ENCODE measurements at places on chromosomes 3 and 15.

- DNase-seq, result no peak
Measured at GRCh38 chr3:45007091-45007490, 19.0 kb upstream of the CLEC3B start.

DNA sequence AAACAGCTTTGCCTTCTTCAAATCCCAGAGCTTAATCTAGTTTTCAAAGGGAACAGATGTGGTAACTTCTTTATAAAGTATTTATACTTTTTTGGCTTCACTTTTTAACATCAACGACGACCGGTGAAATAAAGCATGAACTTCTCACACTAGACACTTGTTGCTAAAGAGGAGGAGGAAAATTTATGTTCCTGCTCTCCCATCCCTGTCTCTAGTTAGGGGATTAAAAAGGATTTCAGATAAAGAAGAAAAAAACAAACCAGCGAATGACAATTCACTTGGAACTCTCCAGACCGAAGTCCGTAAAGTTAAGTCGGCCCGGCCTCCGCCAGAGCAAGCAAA is 672 bp downstream of the NEDD4 start:
- DNase-seq, result no peak

- no peak for DNase-seq
Measured at GRCh38 chr15:29135702-29136646, 133.6 kb downstream of the NSMCE3 start.

DNA sequence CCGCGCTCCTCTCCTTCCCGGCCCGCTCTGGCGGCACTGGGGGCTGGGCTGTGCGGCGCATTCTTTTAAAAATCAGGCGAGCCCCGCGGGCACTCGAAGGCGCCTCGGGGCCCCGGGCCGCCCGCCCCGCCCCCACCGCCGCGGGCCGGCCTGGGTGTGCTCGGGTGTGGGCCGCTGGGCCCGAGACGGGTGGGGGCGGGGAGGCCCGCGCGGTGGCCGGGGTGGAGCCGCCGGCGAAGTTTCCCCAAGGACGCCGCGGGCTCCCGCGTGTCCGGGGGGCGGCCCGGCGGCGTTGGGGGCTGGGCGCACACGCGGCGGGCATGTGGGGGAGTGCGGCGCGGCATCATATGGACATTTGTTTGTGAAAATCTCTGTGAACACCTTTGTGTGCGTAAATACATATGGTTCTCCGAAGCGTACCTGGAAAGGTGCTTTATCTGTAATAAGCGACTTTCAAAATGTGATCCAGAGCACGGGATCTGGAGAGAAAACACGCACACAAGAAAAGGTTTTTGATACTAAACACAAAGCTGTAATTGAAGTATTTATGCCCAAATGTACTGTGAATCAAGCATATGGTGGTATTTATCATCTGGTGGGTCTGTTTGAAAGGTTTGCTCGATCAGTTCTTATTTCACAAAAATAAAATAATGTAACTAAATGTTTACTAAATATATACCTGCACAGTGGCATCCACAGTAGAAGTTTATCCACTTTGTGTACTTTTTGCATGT is 612 bp upstream of the TBL1XR1 start:
- peak; percentile 68 for DNase-seq

DNA sequence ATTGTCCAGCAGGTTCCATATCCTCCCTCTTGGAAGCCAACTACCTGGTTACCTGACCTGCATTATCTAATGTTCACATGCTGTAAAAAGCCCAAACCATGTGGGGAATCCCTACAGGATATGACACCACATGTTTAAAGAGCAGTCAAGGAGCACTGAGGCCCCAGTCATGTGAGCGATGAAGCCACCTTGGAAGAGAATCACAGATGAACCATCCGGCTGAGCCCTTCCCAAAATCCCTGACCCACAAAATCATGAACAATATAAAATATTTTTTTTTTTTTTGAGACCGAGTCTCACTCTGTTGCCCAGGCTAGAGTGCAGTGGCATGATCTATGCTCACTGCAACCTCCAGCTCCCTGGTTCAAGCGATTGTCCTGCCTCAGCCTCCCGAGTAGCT is 10.6 kb upstream of the ANKDD1A start:
- no peak for DNase-seq

GRCh38 chr15:57440799-57441198 is 64.5 kb downstream of the CGNL1 start:
- DNase-seq, result no peak

All from activated CD8-positive, alpha-beta T cell treated with anti-CD3 and anti-CD28 coated beads for 36 hours (primary cell).